ENCODE measurements at places on chromosomes 12 and 14. TPM values are rescaled to one million over a fixed set of nuclear protein-coding genes. Genes with fewer than 3 reads are reported as not detected.

DNA sequence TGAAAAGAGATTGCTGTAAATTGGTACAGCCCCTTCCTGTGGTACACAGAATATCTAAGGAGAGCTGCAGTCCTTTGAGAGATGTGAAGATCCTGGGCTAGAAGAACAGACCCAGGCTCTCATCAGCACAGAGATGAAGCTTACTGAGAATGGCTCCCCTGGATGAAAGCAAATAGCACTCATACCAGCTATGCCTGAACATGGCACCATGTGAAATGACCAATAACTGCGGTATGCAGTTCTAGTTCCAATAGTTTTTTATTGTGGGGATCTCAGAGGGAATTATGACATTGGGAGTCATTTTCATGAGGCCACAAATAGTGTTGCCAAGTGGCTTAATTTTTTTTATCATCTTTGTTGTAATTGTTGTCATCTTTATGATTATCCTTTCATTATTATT, 15.4 kb upstream of the TRHDE start:
- no peak for DNase-seq

DNA sequence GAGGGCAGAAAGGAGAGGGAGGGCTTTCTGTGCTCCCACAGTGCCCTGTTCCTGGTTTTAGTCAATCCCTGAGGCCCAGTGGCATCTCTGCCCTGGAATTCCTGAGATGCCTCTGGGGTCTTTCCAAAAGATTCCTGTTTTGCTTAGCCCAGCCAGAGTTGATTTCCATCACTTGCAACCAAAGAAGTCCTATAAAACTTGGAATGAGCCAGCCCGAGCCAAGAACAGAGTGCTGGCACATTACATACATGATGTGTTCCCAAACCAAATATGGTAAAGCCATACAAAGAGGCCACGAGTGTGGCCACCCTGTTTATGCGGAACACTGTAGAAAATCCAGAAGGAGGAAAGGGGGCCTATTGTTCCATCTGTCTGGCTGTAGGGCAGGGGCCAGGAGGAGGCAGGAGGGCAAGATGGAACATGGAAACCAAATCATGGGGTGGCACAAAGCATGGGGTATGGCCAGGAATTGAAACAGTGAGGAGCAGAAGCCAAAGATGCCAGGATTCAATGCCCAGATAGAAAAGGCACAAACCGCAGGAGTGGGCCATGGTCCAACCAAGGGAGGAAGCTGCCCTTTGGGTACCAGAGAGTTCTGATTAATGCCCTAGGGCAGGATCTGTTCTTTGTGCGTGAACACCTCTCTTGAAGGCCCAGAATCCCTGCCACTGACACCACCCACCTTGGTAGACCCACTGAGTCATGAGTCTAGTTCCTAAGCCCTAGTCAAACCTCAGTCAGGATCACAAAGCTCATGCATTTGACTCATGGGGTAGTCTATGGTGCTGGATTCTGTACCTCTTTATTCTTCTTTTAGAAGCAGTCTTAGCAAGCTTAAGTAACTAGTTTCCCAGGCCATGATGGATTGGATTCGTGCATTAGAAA, 75.2 kb downstream of the LRRC74A start:
- DNase-seq: no peak

- DNase-seq: peak; percentile 99
Measured at GRCh38 chr14:23286020-23286901, at the start of gene HOMEZ. HOMEZ (minus strand) TSS chr14:23286132; CDS start chr14:23285952, 180 bp downstream.

DNA sequence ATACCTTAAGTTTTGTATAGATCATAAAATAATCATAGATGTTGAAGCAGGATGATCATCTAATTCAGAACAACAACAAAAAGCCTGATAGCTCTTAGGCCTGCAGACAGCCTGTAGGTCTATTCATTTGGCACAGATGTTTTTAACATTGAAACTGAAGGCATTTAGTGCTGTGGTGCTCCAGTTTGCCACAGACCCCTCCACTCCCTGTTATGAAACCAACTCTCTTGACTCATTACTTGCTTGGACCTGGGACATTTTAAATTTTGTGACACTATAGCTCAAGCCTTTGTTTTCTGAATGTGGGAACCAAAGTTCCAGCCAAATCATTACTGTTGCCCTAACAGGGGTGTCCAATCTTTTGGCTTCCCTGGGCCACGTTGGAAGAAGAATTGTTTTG, 9.1 kb downstream of the PRKCH start:
- DNase-seq: no peak

DNA sequence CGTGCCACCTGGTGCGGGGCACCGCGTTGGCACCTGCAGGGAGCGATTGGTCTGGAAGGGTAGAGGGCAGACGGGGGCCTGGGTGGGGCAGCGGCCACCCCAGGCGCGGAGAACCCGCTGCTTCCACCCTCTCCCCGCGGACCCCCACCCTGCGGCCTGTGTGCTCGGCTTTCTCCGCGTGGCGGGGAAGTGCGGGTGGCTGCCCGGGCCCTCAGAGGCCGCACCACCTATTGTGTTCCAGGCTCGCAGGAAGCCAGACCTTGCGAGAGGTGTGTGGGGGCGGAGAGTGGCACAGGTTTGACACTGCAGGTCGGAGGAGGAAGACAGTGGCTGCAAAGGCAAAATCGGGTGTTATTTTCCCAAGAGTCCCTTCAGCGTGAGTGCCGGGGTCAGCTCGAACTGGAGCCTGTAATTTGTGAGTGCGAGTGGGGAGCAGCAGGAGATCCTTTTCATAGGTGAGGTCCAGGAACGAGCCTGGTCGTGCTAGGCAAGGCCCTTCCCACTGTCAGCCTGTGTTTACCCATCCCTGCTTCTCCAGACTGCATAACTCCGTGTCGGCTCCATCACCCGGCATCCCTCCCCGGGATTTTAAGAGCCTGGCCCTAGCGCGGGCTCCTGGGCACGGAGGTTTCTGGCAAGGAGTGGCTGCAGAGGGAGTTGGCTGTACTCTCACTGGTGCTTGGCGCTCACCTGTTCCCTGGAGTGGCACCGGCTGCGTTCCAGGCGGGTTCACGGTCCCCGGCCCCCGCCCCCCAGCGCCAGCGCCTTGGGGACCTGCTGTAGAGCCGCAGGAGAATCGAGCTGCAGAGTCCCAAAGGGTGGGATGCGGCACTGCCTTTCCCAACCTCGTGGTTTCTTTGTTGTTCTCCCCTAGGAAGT, 935 bp downstream of the TBC1D30 start:
- DNase-seq: peak; percentile 42

DNA sequence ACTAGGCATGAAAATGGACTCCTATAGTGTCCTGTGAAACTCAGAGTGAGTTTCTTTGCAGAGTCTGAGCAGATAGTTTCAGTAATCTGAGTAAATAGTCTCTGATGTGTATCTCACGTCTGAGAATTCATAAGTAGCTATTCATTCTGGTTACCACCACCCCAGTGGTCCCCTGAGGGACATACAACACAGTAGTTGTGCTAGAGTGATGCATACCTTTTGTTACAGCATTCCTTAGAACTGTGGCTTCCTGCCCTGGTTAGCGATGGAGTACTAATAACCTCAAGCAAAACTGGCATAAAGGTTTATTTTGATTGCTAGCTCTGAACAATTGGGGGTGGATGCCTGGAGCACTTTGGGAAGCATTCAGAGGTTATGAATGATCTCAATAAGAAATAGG, 114.7 kb downstream of the DAAM1 start:
- DNase-seq: no peak

DNA sequence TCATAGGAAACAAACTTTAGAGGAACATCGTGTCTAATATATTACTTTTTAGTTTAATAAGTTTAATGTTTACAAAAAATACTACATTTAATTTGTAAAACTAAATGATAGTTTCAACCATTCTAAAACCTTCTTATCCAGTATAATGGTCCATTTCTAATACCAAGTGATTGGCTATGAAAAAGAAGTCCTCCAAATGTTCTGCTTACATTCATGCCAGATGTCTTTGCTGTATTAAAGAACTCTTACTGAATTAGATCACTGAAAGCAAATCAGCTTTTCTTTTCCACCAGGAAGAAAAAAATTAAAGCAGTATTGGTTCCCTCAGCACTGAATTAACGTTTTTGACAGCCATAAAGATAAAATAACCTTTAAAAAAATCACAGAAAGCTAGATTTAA, 3.7 kb downstream of the NOVA1 start:
- DNase-seq: no peak

GRCh38 chr12:45050751-45051571, at the start of gene DBX2:
DBX2 (minus strand) TSS chr12:45051099; CDS start chr12:45050927, 172 bp downstream.
- peak; percentile 51 for DNase-seq

GRCh38 chr12:4720637-4720995, 416 bp downstream of the GALNT8 start:
- no peak for DNase-seq

- DNase-seq: no peak
Measured at GRCh38 chr14:64723691-64724577, 19.7 kb downstream of the PLEKHG3 start.

DNA sequence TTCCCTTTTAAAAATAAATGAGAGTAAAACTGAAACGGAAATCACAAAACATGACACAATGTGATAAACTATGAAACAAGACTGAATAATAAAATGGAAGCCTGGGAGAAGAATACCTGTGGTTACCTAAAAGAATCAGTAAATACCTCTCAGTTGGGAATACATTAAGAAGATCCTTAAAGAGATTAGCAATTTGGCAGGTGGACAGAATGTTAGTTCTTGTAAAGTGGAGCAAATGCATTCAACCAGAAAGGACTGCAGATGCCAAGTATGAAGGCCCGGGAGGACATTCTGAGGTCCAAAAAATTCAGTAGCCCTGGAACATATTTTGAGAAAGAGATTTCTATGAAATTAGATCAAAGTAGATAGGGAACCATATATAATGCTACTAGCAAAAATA, 861.3 kb upstream of the SEL1L start:
- DNase-seq: no peak

DNA sequence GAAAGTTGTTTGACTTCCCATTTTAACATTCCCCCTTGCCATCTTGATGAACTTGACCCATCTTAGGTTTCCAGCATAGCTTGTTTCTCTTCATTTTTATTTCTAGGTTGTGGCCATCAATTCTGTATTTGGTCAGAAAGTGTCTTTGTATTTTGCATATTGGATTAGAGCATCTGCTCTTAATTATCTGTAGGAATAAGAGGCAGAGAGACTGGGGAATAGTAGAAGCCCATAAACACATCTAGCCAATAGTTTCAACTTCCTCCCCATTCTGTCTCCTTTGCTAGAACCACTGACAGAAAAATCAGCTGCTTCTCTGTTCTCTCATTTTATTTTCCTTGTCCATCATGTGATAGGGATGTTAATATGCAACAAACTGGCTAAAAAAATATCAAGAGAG, 8.2 kb downstream of the SOCS2 start:
- DNase-seq: no peak

- no peak for DNase-seq
Measured at GRCh38 chr14:61218767-61219166, 62.4 kb downstream of the TMEM30B start.

DNA sequence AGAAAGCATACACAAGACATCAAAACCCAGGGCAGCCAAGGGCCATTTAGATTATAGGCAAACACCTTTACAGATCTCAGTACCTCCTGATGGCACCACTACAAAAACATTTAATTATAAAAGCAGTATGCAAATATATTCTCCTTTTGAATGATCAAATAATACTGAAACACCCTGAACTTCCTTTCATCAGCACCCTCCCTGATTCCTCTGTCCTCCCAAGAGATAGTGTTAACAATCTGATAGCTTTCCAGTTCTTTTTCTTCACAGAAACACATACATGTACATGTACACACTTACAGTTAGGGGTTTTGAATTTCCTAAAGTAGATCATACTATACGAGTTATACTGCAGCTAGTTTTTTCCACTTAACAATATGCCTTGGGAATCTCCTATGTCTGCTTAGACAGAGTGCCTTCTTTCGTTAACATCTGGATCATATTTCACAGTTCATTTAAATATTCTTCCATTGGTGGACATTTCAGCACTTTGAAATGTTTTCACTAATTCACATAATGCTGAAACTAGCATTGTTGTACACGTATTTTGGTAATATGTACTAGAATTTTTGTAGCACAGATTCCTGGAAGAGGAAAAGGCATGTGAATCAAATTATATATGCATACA, 35.2 kb downstream of the TDG start:
- DNase-seq: no peak

GRCh38 chr14:59869381-59870255, 958 bp downstream of the RTN1 start:
- peak; percentile 51 for DNase-seq

- DNase-seq: no peak
Measured at GRCh38 chr14:23930742-23931141, 22.8 kb upstream of the DHRS4 start.

- no peak for DNase-seq
Measured at GRCh38 chr14:92387578-92387977, 64.6 kb downstream of the SLC24A4 start.

- no peak for DNase-seq
Measured at GRCh38 chr12:112096667-112097066, 11.9 kb downstream of the NAA25 start.

DNA sequence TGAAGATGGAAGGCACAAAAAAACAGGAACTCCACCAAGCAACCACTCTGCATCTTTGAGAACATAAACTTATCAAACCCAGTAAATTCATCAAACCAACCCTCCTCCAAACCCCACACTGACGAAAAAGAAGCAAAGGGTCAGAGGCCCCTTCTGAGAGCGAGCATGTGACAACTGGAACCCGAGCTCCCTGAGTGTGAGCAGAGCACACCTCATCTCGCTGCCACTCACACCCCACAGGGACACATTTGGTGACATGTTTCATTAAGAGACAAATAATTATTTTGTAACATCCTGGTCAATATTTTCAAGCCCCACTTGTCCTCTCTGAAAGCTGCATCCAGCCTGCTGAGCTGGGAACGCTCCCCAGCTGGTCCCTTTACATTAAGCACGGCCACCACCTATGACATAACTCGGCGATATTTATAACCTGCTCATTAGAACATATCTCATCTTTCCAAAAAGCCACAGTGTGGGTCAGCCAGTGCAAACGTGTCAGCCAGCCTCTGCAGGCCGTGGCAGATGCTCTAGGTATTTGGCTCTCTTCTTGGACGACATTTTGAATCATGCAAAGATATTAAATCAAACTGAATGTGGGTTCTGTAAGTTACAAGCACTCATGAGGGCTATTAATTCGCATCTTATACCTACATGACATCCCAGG, 120.1 kb downstream of the TTC7B start:
- no peak for DNase-seq

The KLRG1 gene
- total RNA-seq: 5.2 TPM

The VWF gene
- total RNA-seq: 0.37 TPM

The MIPOL1 gene
- total RNA-seq: 14.5 TPM

The SLC17A8 gene
- total RNA-seq: 0.25 TPM

The TAS2R46 gene
- 3.3 TPM for total RNA-seq

The KRT6C gene
- not detected for total RNA-seq

The CIDEB gene
- 1.8 TPM for total RNA-seq

The FAM90A1 gene
- 0.54 TPM for total RNA-seq

The PTMS gene
- total RNA-seq: 966 TPM

The ARHGEF40 gene
- total RNA-seq: 42.4 TPM

The RIMKLB gene
- total RNA-seq: 55.7 TPM

The RNASE3 gene
- total RNA-seq: not detected

The LIN7A gene
- 41.9 TPM for total RNA-seq

The CLEC1A gene
- not detected for total RNA-seq

The PTPRR gene
- 0.34 TPM for total RNA-seq

The TC2N gene
- total RNA-seq: 2.5 TPM

The NTS gene
- total RNA-seq: 2.3 TPM

The KRT2 gene
- not detected for total RNA-seq
